Myocyte (in vitro differentiated cells): ENCODE measurements at places on chromosomes 4 and X. TPM values are rescaled to one million over a fixed set of nuclear protein-coding genes. Genes with fewer than 3 reads are reported as not detected.

- DNase-seq, result peak; percentile 71
Measured at GRCh38 chr4:125315576-125316400, 1.0 kb downstream of the FAT4 start.

VEGFC gene
- 8.1 and 13.0 TPM in 2 replicates for total RNA-seq

DNA sequence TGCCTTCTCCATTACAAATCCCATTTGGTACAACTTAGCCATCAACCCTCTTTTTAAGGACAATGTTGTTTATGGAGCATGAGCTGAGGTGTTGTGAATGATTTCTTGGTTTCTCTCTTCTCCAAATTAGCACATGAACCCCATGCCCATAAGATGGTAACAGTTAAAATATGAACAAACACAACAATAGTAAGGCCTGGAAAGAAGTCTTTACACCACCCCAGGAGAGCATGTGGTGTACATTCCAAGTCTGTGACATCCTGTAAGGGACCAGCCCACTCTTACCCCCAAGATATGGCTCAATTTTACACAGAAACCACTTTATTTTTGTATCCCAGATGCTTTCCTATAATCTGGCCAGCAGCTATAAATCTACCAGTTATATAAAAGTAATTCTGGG lies 226.1 kb downstream of the COX18 start:
- no peak for DNase-seq

DNA sequence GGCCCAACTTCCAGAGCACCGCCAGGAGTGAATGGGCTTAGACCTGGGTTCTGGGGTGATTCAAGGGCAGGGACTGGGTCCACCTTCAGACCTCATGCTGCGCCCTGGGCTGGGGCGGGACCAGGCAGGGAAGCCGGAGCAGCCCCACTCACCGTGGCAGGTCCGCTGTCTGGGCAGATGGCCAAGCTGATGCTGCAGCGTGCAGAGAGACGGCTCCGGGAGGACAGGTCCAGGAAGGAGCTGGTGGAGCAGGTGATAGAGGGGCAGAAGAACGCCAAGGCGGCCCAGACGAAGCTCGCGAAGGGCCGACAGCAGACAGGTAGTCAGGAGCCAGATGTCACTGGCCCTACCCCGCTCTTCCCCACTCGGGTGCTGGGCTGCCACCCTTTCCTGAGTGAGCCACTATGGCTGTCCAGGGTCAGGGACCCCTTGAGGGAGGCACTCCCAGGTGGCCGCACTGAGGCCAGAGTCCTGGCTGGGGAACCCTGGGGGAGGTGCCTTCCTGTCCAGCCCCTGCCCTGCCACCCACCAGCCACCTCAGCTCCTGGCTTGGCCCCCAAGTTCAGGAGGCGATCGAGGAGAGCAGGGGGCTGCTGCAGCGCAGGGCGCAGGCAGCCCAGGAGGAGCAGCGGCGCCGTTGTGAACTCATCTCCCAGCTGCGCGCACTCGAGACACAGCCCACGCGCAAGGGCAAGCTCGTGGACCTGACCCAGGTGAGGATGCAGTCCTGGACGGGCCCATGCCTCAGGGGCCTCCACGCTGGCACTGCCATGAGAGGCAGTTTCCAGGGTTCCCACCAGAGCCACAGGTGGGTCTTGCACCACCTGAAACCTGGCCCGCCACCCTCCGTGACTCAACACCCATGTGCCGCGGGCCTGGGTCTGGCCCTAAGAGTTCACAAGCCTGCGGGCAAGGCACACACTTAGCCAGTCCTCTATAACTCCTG lies 10.1 kb upstream of the RNF4 start:
- no peak for DNase-seq

SSX2B gene
- total RNA-seq, result not detected in 2 replicates

DNA sequence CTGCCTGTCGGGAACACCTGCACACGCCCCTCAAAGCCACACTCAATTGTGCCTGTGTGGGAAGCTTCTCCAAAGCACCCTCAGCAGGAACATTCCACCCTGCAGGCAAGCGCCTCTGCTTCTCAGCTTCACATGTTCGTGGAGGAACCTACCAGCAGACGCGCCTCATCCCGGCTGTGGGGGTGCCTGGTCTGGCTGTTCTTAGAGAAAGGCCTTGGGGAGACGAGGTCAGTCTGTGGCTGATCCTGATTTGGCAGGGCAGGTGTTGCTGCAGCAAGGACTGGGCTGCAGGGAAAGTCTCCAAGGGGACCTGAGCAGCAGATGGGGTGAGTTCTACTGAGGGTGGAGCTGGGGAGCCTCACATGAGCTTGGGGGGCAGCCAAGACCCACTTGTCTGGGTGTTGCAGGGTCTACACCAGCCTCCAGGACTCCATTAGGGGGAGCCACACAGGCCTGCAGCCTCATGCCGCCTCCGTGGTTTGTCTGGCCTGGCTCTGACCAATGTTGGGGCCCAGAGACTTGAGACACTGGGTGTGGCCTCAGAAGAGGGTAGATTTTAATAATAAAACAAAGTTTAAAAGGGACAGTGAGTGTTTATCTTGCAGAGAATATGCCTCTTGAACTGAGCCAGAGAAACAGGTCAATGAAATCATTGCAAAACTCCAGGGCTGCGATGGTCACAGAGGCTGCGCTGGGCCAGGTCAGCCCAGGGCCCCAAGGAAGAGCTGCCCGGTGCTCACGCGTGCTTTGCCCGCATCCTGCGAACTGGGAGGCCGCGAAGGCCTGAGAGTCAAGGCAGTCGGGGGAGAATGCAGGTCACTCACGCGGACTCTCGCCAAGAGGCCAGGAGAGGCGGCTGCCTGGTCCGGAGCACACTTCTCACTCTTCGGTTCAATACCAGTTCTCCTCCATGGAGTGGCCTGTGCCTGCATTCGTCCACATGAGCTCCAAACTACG lies 21.1 kb downstream of the RNF212 start:
- no peak for DNase-seq

DNA sequence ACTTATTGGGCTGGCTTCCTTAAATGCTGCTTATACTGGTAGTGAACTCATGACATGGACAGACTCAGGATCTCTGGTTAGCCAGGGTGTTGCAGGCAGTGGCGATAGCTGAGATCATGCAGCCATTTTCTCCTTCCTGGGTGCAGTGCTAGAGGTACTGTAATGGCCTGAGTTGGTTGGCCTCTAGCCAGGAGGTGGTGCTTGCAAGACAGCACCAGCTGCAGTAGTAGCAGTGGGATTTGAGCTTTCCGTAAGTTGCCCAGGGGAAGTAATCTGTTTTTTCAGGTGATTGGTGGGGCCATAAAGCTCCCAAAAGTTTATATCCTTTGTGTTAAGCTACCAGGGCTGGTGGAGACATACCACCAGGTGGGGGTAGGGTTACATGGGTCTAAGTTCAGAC lies 45.1 kb upstream of the AADAT start:
- peak; percentile 34 for DNase-seq

GRCh38 chr4:94575652-94576051 lies 123.9 kb downstream of the PDLIM5 start:
- DNase-seq, result no peak

DNA sequence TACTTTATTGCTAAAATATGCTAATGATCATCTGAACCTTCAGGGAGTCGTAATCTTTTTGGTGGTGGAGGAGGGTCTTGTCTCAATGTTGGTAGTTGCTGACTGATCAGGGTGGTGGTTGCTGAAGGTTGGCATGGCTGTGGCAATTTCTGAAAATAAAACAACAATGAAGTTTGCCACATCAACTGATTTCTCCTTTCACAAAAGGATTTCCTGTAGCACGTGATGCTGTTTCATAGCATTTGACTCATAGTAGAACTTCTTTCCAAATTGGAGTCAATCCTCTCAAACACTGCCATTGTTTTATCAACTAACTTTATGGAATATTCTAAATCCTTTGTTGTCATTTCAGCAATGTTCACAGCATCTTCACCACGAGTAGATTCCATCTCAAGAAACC lies 19.3 kb downstream of the DDIT4L start:
- DNase-seq, result no peak

DNA sequence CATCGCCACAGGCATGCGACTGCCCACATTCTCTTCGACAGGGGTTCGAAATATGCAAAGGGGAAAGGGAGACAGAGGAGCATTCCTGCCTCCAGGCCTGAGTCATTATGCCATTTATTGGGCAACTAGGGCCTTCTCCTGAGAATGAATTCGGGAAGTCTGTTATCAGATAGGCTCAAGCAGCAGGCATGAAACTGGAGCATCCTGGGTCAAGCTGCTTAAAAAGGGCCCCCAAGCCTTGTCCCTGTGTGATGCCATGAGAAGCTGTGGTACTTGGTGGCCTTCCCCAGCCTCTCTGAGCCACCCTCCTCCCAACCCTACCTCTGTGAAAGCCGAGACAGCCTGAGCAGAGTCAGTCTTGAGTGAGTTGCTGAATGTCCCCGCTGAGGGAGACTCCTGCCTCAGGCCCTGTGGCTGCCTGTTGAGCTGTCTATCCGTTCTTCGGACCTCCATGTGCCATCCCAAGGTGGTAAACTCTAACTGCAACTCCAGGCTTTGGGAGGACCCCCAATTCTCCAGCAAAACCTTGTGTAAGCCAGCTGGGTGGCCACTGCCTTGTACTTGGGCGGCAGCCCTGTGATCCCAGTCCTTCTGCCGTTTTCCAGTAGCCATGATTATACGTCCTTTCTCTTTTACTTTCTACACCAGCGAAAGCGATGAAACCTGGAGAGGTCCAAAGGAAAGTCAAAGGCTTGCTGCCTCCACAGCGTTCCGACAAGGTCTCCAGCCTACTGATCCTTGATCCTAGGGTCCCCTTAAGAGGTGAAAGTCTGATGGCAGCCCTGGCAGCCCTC lies 37.7 kb downstream of the NBDY start:
- no peak for DNase-seq

- DNase-seq, result no peak
Measured at GRCh38 chr4:77349364-77349763, 192.4 kb downstream of the CCNG2 start.

DNA sequence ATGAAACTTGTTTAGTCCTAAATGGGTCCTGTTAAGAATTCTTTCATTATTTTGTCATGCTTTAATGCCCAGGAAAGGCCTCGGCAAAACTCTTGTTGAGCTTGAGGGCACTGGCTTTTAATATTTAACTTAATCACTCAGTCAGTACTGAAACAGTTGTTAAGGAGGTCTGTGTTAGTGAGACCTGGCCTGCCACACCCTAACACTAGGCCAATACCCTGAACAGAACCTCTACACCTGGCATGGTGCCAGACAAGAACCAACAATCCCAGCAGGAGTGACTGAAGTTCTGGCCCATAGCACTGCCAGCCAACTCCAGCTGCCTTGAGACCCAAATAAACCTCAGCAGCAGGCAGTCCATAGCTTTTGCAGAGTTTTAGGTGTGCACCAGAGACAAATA lies 85.7 kb upstream of the ITM2A start:
- DNase-seq, result no peak

DNA sequence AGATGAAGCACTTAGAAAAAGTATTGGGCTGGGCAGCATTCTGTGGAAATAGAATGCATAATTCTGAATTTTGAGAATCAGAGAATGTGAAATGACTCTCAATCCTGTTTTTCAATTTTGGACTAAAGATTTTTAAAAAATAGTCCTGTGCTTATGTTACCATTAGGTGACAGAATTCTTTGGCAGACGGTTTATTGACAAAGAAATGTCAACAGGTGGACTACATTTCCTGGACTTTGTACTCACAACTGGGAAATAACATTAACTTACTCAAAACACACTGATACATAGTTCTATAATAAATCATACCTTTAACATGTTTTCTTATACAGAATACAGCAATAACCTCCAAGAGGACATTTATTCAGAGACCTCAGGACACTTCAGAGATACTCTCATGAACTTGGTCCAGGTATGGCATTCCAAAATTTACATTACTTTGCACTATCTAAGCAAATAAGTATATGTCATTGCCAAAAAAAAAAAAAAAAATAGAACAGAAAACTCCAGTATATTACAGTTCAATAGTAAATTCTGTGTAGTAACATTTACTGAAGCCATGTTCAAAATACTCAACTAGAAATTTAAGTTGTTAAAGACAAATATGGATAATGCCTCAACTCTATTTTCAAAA lies 72.7 kb downstream of the ANXA10 start:
- DNase-seq, result no peak

DNA sequence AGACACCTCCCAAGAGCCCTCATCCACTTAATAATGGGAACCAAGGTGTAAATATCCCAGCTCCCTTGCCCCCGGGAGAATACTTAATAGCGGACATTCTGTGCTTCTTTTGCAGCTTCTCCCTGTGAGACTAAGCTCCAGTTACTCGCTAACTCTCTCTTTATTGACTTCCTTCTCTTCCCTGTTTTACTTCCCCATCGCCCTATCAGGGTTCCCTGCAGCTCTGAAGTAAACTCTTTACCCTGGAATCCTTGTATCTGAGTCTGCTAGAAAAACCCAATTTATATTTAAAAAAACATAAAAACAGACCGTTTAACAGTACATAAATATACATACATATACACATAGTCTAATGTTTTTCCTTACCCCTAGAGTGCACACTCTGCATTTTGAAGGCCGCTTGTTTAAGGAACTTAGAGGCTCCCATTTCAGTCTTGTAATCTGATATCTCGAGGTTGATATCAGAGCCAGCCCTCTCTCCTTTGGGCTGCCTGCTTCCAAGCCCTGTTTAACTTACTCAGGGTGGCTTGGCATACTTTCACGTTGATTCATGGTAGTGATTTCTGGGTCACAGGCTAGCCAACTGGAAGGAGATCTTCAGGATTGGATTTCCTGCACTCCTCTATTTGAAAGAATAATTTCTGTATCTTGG lies 177.4 kb upstream of the SCML1 start:
- DNase-seq, result peak; percentile 85

WDR1 gene
- 128 and 156 TPM in 2 replicates for total RNA-seq

- no peak for DNase-seq
Measured at GRCh38 chr4:80809039-80809729, 221.3 kb upstream of the BMP3 start.

DNA sequence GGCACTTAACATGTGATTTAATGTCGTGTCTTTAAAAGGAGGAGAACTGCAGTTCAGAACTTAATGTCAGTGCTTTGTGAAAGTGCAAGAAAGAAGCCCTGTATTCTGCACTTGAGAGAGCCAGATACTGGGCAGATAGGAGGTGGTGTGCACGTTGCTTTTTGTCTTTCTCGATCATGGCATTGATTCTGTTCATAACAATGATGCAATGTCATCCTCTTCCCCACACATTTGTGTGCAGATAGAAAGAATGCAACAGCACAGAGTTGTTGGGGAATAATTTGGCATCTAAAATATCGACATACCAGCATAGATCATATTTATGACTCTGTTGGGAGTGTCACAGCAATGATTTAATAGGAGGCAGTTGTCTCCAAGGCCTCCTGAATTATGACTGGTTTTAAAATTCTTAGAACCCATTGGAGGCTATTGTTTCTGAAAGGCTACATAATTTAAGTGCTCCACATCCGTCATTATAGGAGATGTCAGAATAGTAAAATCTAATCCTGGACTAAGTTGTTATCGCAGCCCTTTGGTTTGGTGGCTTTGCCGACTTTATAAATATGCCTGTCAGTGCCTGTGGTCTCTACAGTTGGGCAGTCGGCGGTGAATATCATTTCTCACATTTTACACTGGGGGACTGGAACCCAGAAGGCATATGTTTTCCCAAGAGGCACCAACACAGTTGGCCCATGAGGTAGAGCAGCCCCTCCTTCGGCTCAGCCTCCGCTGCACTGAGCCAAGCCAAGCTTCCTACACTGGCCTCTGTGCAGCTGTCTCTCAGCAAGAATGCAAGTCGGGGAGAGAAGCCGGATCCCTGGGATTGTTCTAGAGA lies 124.9 kb downstream of the PTTG2 start:
- peak; percentile 97 for DNase-seq

BMX gene
- total RNA-seq, result not detected in 2 replicates

TCEAL2 gene
- total RNA-seq, result not detected in 2 replicates

CXorf51B gene
- total RNA-seq, result not detected in 2 replicates

SPANXC gene
- total RNA-seq, result not detected in 2 replicates
